M059J (cell line): ENCODE measurements at places on chromosomes 3 and 15.

DNA sequence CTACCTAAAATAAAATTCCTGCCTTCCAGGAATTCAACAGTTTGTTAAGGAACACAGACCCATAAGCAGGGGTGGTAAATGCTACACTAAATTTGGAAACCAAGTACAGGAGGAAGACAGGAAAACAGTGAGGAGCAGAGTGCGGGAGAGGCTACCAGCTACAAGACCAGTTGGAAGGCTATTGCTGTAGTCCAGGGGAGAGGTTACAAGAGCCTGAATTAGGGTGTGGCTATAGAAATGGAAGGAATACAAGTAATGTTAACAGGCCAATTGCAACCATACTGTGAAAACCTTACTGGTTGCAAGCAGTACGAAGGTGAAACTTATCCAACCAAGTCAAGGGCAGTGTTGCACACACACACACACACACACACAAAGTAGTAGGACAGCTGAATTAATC is 880 bp upstream of the ARMC8 start:
- no peak for DNase-seq

GRCh38 chr3:65330072-65330471 is 642.3 kb upstream of the ADAMTS9 start:
- peak; percentile 2 for DNase-seq

GRCh38 chr15:41501931-41502794 is 8.5 kb downstream of the ITPKA start:
- no peak for DNase-seq

DNA sequence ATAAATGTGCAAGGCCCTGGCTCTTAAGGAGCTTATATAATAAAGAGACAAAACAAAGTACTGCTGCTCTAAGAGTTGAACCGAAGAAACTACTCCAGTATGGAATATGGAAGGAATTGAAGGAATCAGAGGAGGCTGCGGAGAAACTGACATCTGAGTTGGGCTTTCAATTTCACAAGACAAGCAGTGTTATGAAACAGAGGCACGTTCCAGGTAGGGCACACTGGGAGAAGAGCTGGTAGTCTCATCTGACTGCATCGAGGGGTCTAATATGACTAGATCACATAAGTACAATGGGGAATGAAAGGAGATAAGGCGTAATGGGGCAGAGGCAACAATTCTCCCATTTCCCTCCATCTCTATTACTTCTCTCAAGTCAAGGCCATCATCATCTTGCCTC is 68.3 kb upstream of the CDAN1 start:
- no peak for DNase-seq

GRCh38 chr3:149115114-149115513 is 14.3 kb upstream of the HPS3 start:
- DNase-seq = no peak

- no peak for DNase-seq
Observed at GRCh38 chr15:25250906-25251622, 187.8 kb downstream of the UBE3A start.

- no peak for DNase-seq
Observed at GRCh38 chr3:6679510-6679909, 181.4 kb upstream of the GRM7 start.

DNA sequence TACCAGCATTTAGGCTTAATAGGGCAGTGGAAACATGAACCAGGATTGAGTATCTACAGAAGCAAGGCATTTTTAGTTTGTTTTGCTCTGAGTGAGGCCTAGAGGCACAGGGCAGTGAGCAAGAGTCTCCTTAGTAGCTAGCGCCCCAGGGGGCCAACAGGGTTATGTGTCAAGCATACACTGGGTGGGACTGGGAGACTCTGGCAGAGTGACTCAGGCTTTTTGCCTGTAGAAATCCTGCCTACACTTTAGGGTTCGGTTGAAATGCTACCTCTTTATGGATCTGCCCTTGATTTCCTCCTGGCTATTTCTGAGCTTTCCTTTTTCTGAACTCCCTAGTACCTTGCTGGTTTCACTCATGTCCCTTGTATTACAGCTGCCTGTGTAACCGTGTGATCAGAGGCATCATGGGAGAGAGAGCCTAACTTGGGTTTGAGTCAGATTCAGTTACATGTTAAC is 72.2 kb downstream of the TOP2B start:
- peak; percentile 94 for DNase-seq

DNA sequence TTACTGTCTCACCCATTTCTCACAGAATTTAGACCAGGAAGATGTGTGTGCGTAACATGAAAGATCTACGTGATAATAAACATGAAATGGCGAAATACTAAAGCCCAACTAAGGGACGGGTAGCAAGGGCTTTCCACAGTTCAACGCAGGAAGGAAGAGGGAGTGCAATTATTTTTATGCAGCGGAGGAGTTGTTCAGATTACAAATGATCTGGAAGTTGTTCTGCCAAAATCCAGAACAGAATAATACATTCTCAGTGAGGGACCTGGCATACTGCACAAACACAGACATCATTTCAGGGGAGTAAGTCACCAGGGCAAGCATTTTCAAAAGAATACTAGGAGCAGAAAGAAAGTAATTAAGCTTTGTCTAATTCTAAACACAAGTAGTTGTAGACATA is 133.6 kb upstream of the RAP2B start:
- DNase-seq = no peak

GRCh38 chr3:194617827-194618226 is 15.4 kb downstream of the TMEM44 start:
- DNase-seq = peak; percentile 81

- DNase-seq = no peak
Observed at GRCh38 chr3:108973019-108973418, 19.3 kb upstream of the GUCA1C start.

DNA sequence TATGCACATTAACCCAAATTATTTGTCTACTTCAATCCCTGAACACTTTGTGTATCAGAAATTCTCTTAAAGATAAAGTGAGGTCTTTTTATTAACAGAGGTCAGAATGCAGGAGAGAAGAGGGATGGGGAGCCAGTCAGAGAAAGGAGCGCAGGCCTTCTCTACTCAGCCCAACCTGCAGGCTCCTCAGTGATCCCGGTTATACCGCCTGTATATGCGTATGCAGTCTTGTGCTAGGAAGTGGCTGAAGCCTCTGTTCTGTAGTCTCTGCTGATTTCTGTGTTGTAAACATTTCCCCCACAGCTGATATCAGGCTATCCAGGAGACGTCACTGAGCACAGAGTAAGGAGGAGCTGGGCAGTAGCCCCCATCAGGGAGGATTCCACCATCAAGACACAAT is 57.9 kb downstream of the ABHD5 start:
- DNase-seq = no peak

DNA sequence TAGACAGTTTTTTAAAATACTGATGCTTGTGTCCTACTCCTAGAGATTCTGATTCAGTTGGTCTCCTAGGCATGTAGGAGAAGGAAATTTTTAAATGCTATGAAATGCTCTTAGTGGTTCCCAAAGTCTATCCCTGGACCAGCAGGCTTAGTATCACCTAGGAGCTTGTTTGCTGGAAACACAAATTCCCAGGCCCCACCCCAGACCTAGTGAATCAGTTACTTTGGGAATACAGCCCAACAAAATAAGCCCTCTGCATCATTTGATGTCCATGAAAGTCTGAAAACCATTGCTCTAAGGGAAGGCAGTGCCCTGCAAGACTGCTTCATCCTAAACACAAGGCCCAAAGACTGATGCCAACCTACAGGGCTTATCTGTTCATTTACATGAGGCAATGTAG is 36.3 kb downstream of the CCNL1 start:
- DNase-seq = peak; percentile 54

GRCh38 chr3:52934630-52935530 is 37.5 kb upstream of the STIMATE start:
- peak; percentile 44 for DNase-seq

GRCh38 chr15:56056626-56057025 is 63.2 kb upstream of the NEDD4 start:
- no peak for DNase-seq

GRCh38 chr15:74376825-74377581 is 9.6 kb upstream of the CYP11A1 start:
- no peak for DNase-seq

GRCh38 chr15:94305133-94305532 is 73.8 kb downstream of the MCTP2 start:
- DNase-seq = peak; percentile 32

DNA sequence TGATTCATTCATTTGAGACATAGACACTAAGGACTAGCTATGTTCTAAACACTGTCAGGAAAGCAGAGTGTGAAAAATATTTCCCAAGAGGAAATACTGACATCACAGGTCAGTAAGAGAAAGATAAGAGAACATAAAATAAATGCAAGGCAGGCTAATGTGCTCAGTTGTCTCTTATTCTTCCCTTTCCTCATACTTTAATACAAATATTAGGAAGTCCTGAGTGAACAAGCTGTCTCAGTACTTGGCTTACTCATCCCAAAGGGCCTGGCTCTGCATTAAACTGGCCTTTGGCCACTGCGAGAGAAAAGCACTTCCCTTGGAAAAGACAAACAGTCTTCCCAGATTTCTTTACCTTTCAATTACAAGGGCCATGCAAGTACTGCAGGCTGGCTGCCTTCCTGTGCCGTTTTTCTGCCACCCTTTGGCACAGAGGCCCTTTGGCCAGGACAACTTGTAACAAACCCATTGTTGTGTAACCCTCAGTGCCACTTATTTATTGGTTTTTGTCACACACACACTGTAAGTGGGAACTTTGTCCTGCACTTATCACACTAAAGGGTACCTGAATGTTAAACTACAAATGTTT is 31.7 kb downstream of the EDC3 start:
- DNase-seq = peak; percentile 11

GRCh38 chr3:133935843-133936769 is 40.4 kb upstream of the RAB6B start:
- DNase-seq = no peak

GRCh38 chr3:15154326-15154725 is 51.7 kb upstream of the CAPN7 start:
- no peak for DNase-seq

DNA sequence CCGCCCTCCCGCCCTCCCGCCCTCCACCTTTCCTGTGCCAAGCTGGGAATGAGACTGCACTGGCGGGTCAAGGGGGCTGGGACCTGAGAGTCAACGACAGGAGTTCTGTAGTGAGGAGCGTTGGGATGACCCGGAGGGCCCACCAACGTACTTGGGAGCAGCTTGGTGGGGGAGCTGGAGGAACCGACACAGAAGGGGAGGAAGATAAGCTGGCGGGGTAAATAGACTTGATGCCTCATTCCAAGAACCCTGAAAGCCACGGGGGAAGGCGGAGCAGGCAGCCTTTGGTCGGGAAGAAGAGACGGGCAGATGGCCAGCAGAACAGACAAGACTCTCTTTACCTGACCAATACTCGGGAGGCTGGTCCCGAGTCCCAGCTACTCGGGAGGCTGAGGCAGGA is 277 bp downstream of the FMN1 start:
- peak; percentile 6 for DNase-seq

GRCh38 chr3:128970740-128971047 is 23.2 kb downstream of the CFAP92 start:
- peak; percentile 33 for DNase-seq

- DNase-seq = peak; percentile 92
Observed at GRCh38 chr3:150497956-150498355, 48.3 kb downstream of the SERP1 start.

DNA sequence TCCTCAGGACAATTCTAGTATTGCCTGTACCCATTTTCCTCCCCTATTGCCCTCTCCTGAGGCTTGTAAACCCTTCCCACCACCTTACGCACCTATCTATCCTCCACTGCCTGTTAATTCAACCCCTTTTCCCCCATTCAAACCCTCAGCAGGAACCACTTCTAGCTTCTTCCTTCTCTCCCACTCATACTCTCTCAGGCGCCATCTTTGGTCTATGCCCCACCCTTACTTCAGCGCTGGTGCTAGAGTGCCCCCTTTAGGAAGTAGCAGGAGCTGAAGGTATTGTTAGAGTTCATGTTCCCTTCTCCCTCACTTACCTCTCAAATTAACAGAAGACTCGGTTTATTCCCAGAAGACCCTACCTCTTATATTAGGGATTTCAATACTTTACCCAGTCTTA is 121.8 kb upstream of the NLGN1 start:
- peak; percentile 11 for DNase-seq

DNA sequence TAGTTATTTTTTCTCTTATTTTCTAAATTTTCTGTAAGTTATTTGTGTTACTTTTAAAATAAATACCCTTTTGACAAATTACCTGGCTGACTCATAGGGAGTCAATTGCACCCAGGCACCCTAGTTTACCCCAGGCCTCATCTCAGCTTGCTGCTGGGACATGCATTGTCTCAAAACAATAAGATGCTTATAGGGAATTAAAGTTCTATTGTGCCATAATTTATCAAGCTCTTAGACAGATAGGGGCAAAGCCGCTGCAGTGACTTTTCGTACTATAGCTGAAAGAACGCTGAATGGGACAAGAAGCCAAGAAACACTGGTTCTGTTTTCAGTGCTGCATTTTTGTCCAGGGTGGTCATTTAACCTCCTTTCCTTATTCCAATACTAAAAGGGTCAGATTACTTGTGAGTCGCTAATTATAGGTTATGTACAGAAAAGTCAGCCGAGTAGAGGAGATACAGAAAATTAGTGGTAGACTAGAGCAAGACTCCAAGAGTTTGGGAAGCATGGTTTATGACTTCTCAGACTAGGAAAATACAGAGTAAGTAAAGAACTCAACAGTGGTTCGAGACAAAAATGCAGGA is 50.3 kb downstream of the EXD1 start:
- DNase-seq = peak; percentile 34

DNA sequence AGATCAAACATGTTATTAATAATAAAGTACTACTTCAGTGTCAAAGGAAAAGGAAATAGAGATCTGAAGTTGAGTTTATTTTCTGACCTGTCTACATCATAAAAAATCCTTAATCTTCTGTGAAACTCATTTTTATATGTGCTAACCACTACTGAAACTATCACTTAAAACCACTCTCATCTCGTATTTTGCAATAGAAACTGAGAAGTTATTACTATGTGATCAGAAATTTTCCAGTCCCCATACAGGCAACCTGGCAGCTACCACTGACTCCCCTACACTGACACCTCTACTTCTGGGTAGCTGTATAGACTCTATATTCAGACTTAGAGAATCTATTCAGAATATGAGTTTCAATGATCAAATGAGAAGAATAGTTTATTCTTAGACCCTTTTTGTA is 8.3 kb downstream of the HDGFL3 start:
- no peak for DNase-seq

DNA sequence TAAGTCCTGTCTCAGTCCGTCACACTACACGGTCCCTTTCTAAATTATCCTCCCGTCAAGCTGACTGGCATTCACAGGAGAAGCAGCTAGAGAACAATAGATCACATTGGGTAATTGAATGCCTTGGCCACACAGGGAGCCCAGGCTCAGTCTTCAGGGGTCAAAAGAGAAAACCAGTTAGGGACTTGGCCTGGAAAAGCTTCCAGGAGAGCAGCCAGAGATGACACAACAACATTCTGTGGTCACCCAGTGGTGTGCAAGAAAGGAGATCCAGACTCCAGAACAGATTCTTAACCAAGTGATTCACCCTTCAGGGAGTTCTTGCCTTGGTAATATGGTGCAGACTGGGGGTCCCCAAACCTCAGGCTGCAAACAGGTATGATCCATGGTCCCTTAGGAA is 15.9 kb downstream of the ARHGAP31 start:
- DNase-seq = peak; percentile 100

- DNase-seq = no peak
Observed at GRCh38 chr3:38522002-38522401, 25.9 kb downstream of the EXOG start.
